GM23248 (cell line): ENCODE measurements at places on chromosomes 2 and 18.
A peak's percentile ranks its signal among the peaks of the same experiment; 100 is the strongest.

DNA sequence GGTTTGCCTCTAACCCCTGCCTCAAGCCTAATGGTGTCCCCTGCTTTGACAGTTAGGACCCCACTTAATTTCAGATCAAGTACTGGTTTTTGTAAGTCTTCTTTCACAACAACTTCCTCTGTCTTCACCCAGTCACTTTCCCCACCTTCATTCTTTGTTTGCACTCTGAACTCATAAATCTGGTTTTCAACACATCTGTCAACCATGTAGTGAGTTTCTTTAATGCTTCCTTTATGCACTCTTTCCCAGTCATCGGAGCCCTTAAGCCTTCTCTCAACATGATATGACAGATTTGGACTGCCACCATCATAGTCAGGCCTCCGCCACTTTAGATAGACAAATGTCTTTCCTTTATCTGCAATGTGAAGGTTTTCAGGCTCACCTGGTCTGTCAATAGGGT lies 109.1 kb downstream of the PLEKHA3 start:
- DNase-seq = no peak
- no peak overlapping the region for H3K4me3 ChIP-seq
- no peaks in the 10 kb centered on the region for H3K27me3 ChIP-seq
- H3K27ac ChIP-seq = no peak overlapping the region

GRCh38 chr18:23306822-23307221 lies 146.3 kb upstream of the RIOK3 start:
- DNase-seq = no peak
- H3K36me3 ChIP-seq = no peaks in the 10 kb centered on the region
- H3K4me3 ChIP-seq = no peak overlapping the region
- peaks cover 43% of the 10 kb centered on the region for H3K4me1 ChIP-seq
- H3K27ac ChIP-seq = no peak overlapping the region

DNA sequence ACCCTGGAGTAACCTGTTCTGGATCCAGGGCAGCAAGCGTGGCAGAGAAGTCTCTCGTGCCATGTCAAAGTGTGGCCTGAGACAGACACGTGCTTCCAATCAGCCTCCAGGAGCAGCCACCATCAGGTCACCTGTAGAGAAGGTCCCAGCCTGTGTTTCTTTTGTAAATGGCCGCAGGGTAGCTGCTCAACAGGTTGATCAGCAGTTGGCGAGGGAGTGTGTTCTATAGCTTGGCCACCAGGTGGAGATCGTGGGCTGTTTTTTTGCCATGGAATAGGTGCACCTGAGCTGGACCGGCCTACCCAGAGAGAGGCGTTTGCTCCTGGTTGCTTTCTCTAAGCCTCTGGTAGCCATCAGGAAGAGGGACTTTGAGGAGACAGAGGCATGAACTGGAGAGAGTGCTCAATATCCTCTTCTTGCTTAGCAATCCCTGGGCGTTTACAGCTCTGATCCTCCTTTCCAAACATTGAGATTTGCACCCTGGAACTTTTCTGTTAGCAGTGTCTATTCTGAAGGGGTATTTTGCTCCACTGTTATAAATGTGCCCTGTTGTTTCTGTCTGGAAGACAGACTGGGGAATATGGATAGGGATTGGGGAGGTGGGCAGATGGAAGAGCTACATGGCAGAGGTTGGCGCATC lies 34.2 kb upstream of the EN1 start:
- H3K27me3 ChIP-seq = peaks cover 28% of the 10 kb centered on the region
- no peaks in the 10 kb centered on the region for H3K4me1 ChIP-seq
- H3K4me3 ChIP-seq = no peak overlapping the region
- no peak overlapping the region for H3K27ac ChIP-seq

- no peaks in the 10 kb centered on the region for H3K36me3 ChIP-seq
- DNase-seq = no peak
- no peaks in the 10 kb centered on the region for H3K27me3 ChIP-seq
- H3K4me1 ChIP-seq = no peaks in the 10 kb centered on the region
These were observed 33.0 kb upstream of the BOD1L2 start for GRCh38 chr18:57113799-57114420.

GRCh38 chr2:64762301-64762997 lies 108.7 kb upstream of the SERTAD2 start:
- peaks cover 13% of the 10 kb centered on the region for H3K4me1 ChIP-seq
- no peaks in the 10 kb centered on the region for H3K27me3 ChIP-seq
- no peak overlapping the region for H3K27ac ChIP-seq
- no peak overlapping the region for H3K4me3 ChIP-seq
- H3K36me3 ChIP-seq = no peaks in the 10 kb centered on the region
- DNase-seq = no peak

DNA sequence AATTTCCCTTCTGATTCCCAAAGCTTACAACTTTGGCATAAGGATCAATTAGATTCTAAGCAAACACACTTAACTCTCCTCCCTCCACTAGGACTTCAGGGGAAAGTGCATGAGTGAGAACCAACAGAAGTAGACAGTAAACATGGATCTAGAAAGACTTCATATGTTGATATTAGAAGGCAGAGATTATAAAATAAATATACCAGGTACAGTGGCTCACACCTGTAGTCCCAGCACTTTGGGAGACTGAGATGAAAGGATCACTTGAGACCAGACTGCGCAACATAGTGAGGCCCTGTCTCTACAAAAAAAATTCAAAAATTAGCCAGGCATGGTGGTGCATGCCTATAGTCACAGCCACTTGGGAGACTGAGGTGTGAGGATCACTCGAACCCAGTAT lies 15.9 kb downstream of the NBEAL1 start:
- 0 out of 2 replicates have a peak, but pooled peaks cover 6% of the 10 kb centered on the region for H3K4me1 ChIP-seq
- H3K36me3 ChIP-seq = no peaks in the 10 kb centered on the region; the same call in 1 of the 2 replicates
- no peaks in the 10 kb centered on the region for H3K27me3 ChIP-seq
- no peak for DNase-seq

DNA sequence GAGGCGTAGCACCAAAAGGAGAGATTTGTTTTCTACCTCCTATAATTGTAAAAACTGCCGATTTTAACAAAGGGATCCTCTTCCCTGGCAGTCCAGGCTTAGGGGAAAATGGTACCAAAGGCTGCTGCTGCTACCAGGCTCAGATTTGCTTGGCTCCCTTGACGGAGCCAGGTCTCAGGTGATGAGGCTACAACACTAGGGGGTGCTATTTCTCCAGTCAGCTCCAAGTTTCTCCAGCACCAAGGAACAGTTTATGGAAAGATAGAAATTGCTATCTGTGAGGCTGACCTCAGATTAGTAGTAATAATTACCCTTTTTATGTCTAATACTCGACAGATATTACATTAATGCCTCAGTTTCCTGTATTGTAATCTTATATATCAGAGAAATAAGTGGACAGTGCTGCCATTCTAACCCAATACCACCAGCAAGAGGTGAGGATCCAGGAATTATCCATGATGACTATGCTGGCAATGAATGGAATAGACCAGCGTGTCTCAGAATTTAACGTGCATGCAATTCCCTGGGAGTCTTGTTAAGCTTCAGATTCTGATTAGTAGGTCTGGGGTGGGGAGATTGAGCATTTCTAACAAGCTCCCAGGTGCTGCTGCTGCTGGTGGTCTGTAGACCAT lies 111.3 kb downstream of the ESCO1 start:
- peaks cover 10% of the 10 kb centered on the region for H3K4me1 ChIP-seq

- peaks cover 46% of the 10 kb centered on the region for H3K36me3 ChIP-seq
- H3K27me3 ChIP-seq = no peaks in the 10 kb centered on the region
- no peak for DNase-seq
- no peaks in the 10 kb centered on the region for H3K4me1 ChIP-seq
- H3K27ac ChIP-seq = no peak overlapping the region
These were observed 19.0 kb upstream of the SAG start for GRCh38 chr2:233288663-233289062.

DNA sequence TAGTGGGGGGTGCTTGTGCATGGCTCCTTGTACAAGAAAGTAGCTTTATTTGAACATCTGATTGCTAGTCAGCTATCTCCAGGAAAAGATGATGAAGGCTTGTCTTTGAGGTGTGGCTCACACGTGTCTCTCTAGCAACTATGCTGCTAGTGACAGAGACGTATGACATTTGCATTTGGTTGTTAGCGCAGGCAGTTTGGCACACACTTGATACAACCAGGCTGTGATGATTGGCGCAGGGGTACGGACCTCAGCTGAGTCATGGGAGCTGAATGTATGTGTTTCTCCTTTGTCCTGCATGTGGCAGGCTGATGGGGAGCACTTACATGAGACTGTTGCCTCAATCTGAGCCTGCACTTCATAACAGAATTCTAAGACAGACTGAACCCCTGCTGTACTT lies 29.6 kb downstream of the PTCD3 start:
- no peak overlapping the region for H3K4me3 ChIP-seq
- peaks cover 91% of the 10 kb centered on the region for H3K36me3 ChIP-seq
- H3K4me1 ChIP-seq = no peaks in the 10 kb centered on the region
- no peaks in the 10 kb centered on the region for H3K27me3 ChIP-seq
- no peak overlapping the region for H3K27ac ChIP-seq

GRCh38 chr2:199558156-199558555 lies 100.4 kb upstream of the SATB2 start:
- H3K4me3 ChIP-seq = no peak overlapping the region
- no peak for DNase-seq
- H3K4me1 ChIP-seq = no peaks in the 10 kb centered on the region

DNA sequence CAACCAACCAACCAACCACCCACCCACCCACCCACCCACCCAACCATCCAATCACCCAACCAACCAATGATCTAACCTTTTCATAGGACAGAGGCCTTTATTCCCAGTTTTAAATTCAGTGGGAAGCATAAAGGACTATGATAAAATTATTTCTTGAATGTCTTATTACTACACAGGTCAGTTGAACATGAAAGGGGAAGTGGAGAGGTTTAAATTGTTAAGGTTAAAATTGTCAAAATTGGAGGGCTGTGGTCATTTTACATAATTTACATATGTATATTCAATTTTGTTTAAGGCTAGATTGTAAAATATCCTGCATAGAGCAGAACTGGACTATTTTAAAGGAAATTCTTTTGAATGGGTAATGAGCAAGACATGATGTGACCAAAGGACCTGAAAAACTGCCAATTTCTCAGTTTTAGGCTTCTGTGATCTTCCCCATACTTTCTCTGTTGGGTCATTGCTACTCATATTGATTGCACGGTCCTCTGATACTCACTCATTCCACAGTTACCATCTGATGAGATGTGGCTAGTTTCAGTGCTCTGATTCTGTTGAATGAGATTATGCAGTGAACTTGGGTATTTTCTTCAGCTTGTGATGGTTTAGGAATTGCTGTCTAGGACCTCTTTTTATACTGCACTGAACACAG lies 127.4 kb downstream of the PLCL1 start:
- DNase-seq = peak; percentile 85
- no peaks in the 10 kb centered on the region for H3K36me3 ChIP-seq
- H3K4me1 ChIP-seq = peaks cover 20% of the 10 kb centered on the region
- no peak overlapping the region for H3K4me3 ChIP-seq
- H3K27ac ChIP-seq = no peak overlapping the region

GRCh38 chr2:9093324-9093723 lies 89.8 kb upstream of the MBOAT2 start:
- no peaks in the 10 kb centered on the region for H3K36me3 ChIP-seq
- no peak overlapping the region for H3K4me3 ChIP-seq
- DNase-seq = no peak
- H3K27ac ChIP-seq = no peak overlapping the region

GRCh38 chr18:58599106-58599505 lies 29.8 kb downstream of the ALPK2 start:
- H3K36me3 ChIP-seq = no peaks in the 10 kb centered on the region
- no peak overlapping the region for H3K4me3 ChIP-seq
- DNase-seq = peak; percentile 31
- H3K27ac ChIP-seq = no peak overlapping the region

GRCh38 chr2:31227110-31227509 lies 6.8 kb upstream of the EHD3 start:
- H3K27ac ChIP-seq = no peak overlapping the region
- peak; percentile 38 for DNase-seq
- H3K4me3 ChIP-seq = no peak overlapping the region
- peaks cover 9% of the 10 kb centered on the region for H3K27me3 ChIP-seq

DNA sequence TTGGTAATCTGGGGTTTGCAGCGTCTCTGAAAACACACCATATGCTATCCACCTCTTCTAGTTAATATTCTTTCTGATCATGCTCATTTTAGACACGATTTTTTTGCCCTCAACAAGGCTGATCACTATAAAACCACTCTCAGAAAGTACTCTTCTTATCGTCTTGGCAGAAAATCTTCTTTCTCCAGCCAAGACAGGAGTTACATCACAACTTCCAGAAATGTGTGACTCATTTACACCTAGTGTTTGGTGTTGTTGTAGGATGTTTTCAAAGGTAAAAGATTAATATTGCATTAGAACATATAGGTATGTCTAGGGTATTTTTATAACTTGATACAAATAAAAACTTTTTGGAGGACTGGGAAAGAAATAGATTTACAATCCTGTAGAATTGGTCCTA lies 138.5 kb upstream of the NETO1 start:
- H3K27ac ChIP-seq = no peak overlapping the region
- H3K4me1 ChIP-seq = no peaks in the 10 kb centered on the region
- no peak overlapping the region for H3K4me3 ChIP-seq

DNA sequence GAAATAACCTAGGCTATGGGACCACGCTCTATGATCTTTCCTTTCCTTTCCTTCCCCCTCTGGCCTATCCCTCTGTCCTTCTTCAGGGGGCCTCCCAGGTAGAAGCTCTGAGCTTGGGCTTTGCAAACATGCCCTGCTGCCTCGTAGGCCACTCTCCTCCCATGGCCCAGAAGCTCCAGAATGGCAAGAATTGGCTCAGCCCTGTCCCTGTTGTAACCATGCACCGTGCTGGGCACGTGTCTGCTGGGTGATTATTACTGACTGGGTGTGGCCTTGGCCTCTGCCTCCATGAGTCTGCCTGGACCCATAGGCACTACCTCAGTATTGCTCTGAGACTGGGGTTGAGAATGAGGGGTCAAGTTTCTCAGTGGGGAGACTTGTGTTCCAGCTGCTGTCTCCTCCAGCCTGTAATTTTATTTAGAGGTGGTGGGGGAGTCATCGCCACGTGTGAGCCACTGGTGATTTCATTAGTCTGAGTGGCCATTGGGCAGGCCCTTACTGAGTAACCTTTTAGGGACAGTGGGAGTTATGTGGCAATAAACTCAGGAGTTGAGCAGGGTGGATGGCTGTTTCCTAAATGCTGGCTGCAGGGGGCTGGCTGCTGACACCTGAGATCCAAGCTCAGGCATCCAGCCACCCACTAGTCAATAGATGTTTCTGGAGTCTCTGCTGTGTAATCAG lies 157.9 kb downstream of the CLIP4 start:
- no peak overlapping the region for H3K27ac ChIP-seq
- H3K27me3 ChIP-seq = peaks cover 22% of the 10 kb centered on the region
- no peaks in the 10 kb centered on the region for H3K4me1 ChIP-seq
- H3K4me3 ChIP-seq = no peak overlapping the region

- DNase-seq = no peak
- H3K4me3 ChIP-seq = no peak within 1 kb of the TSS
- H3K27ac ChIP-seq = no peak within 1 kb of the TSS
- H3K36me3 ChIP-seq = no peaks in the 10 kb centered on the region
- peaks cover 18% of the 10 kb centered on the region for H3K27me3 ChIP-seq
These were observed at the start of gene ASB18 for GRCh38 chr2:236264256-236264655. ASB18 (minus strand) TSS chr2:236264406; CDS start chr2:236264345, 61 bp downstream.

- H3K36me3 ChIP-seq = no peaks in the 10 kb centered on the region
- no peaks in the 10 kb centered on the region for H3K27me3 ChIP-seq
- no peaks in the 10 kb centered on the region for H3K4me1 ChIP-seq
- no peak overlapping the region for H3K27ac ChIP-seq
- no peak for DNase-seq
These were observed 64.6 kb downstream of the NEB start for GRCh38 chr2:151669585-151670081.

- no peaks in the 10 kb centered on the region for H3K36me3 ChIP-seq
- H3K27ac ChIP-seq = no peak overlapping the region
- H3K4me1 ChIP-seq = 0 out of 2 replicates have a peak, but pooled peaks cover under 1% of the 10 kb centered on the region
- no peaks in the 10 kb centered on the region for H3K27me3 ChIP-seq
- H3K4me3 ChIP-seq = no peak overlapping the region
These were observed 27.9 kb upstream of the CREG2 start for GRCh38 chr2:101415220-101415619.

GRCh38 chr2:138121666-138122661 lies 157.7 kb downstream of the HNMT start:
- no peak overlapping the region for H3K4me3 ChIP-seq
- no peaks in the 10 kb centered on the region for H3K4me1 ChIP-seq
- H3K27ac ChIP-seq = no peak overlapping the region

- H3K4me1 ChIP-seq = peaks cover 26% of the 10 kb centered on the region
These were observed 4.1 kb upstream of the VRK2 start for GRCh38 chr2:58042486-58042970.
